ENCODE measurements at places on chromosomes 2 and 18. TPM values are rescaled to one million over a fixed set of nuclear protein-coding genes. Genes with fewer than 3 reads are reported as not detected.

The VWC2L gene
- 0.23 TPM for total RNA-seq

The MGAT5 gene
- total RNA-seq: 34.2 TPM

DNA sequence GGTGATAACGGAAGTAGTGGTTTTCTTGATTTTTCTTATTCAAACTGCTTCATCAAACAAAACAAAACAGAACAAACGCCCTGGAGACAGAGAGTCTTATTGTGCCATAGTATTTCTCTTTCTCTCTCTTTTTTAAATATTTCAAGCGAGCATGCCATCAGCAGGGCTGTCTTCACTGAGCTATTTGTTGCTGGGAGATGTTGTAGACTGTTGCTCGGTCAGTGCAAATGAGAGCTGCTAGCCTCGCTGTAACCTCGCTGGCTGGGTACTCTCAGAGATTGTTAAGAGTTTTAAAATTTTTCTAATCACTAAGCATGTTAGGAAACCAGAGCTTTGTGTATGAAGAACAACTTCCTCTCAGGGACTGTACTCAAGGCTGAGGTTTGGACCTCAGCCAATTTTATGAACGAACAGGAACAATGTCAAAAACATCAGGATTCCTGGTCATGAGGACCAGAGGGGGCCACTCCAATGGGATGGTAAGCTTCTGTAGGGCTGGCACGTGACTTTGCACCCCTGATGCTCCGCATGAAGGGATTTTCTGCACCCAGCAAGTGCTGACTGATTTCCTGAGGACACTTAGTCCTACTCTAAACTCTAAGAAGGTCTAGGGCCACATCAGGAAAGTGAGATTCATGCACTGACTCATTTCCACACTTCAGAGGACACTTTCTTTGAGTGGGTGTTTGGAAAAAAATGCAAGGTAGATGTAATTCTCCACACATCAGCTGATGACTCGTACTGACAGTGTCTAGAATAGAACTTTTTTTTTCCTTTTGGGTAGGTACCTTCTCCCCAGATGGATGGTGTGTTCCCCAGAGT lies 59.8 kb upstream of the IL1R1 start:
- no peak for DNase-seq
- H3K4me1 ChIP-seq: no peaks in the 10 kb centered on the region
- H3K36me3 ChIP-seq: no peaks in the 10 kb centered on the region
- peaks cover 5% of the 10 kb centered on the region for H3K27me3 ChIP-seq

- no peak within 1 kb of the TSS for H3K27ac ChIP-seq
- peak within 1 kb of the TSS; percentile 69 for H3K4me3 ChIP-seq
Observed at GRCh38 chr18:47251289-47252120, at the start of gene SKOR2. Gene SKOR2, minus strand, starts transcription at chr18:47251660. Its CDS starts 2,477 bp downstream, at chr18:47249183.

- peaks cover 12% of the 10 kb centered on the region for H3K4me1 ChIP-seq
- no peak overlapping the region for H3K4me3 ChIP-seq
- H3K27ac ChIP-seq: no peak overlapping the region
- DNase-seq: no peak
Observed at GRCh38 chr2:111667542-111668273, 216.3 kb downstream of the ANAPC1 start.

The ASB18 gene
- not detected for total RNA-seq

The MSH2 gene
- total RNA-seq: 81.9 TPM

DNA sequence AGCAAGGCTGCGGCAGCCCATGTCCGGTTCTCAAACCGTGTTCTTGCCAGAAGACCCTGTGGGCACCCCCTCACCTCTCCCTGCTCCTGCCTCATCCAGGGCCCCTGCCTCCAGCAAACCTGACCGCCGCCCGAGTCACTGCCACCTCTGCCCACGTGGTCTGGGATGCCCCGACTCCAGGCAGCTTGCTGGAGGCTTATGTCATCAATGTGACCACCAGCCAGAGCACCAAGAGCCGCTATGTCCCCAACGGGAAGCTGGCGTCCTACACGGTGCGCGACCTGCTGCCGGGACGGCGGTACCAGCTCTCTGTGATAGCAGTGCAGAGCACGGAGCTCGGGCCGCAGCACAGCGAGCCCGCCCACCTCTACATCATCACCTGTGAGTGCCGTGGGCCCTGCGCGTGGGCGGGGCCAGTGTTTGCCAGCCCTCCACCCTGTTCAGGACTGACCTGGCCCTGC lies 32.2 kb downstream of the MTERF4 start:
- no peak overlapping the region for H3K27ac ChIP-seq
- H3K4me1 ChIP-seq: no peaks in the 10 kb centered on the region
- DNase-seq: no peak
- peaks cover 9% of the 10 kb centered on the region for H3K27me3 ChIP-seq

GRCh38 chr2:100257939-100258338 lies 64.4 kb downstream of the LONRF2 start:
- H3K4me3 ChIP-seq: no peak overlapping the region
- no peaks in the 10 kb centered on the region for H3K4me1 ChIP-seq
- DNase-seq: no peak
- H3K27ac ChIP-seq: no peak overlapping the region

The MTERF4 gene
- 46.2 TPM for total RNA-seq

DNA sequence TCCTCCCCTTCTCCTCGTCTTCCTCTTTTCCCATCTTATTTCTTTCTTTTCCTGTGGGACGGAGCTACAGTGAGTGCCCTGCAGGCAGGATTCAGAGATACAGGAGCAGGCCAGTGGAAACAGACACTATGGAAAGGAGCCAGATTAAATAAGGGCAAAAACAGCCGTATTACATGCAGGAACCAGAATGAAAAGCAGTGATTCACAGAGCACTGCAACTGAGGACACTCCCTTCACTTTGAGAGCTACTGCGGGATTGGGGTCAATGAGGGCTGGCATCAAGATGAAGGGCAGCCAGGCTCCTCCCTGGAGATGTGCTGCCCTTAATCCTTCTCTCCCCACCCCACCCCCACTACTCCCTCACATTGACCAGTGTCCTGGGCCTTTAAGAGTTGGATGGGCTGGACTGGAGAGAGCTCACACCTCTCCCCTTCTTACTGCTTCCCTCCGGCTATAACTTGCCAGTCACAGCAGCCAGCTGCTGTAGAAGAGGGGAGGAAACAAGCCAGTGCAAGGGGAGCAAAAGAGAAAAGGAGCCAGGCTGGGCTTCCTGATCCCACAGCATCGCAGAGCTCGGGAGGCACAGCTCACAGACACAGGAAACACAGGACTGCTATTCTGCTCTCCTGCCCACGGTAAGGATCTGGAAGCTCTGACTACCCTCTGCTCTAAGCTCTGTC lies at the start of gene PLCD4:
PLCD4 (plus strand) TSS at position 464 of the 680 bp plus-strand sequence. CDS start 7,841 bp downstream, outside the sequence.
- H3K4me3 ChIP-seq: no peak within 1 kb of the TSS
- no peaks in the 10 kb centered on the region for H3K36me3 ChIP-seq
- peaks cover 10% of the 10 kb centered on the region for H3K4me1 ChIP-seq
- peak; percentile 6 for DNase-seq
- H3K27ac ChIP-seq: no peak within 1 kb of the TSS
- no peaks in the 10 kb centered on the region for H3K27me3 ChIP-seq

GRCh38 chr2:172031536-172031935 lies 31.8 kb downstream of the METAP1D start:
- peaks cover 23% of the 10 kb centered on the region for H3K4me1 ChIP-seq
- H3K27ac ChIP-seq: no peak overlapping the region
- no peaks in the 10 kb centered on the region for H3K36me3 ChIP-seq
- H3K27me3 ChIP-seq: no peaks in the 10 kb centered on the region
- no peak for DNase-seq

DNA sequence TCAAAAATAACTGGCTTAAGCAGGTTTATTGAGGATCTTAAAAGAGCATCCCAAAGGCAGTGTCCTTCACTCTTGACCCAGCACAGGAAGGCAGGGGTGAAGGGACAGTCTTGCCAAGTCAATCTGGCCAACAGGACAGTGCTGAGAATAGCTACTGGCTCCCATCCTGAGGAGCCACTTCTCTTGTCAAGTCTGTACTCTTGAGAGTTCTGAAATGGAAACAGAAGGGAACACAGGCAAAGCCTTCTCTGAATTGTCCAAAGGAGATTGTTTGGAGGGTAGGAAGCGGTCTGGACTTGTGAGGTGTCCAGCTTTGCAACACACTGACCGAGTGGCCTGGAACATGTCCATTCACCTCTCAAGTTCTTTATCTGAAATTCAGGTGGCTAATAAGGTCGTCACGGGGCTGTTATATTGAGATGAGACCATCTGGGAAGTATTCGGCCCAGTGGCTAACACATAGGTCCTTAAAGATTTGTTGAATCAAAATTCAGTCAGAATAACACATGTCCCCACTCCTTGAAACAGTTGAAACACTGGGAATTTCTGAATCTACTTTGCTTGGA lies 99.5 kb upstream of the FHL2 start:
- H3K27ac ChIP-seq: no peak overlapping the region
- peaks cover 7% of the 10 kb centered on the region for H3K36me3 ChIP-seq
- DNase-seq: no peak
- H3K4me1 ChIP-seq: no peaks in the 10 kb centered on the region
- peaks cover 2% of the 10 kb centered on the region for H3K27me3 ChIP-seq
- H3K4me3 ChIP-seq: no peak overlapping the region

- no peak for DNase-seq
- H3K36me3 ChIP-seq: peaks cover 22% of the 10 kb centered on the region
- H3K27me3 ChIP-seq: no peaks in the 10 kb centered on the region
- H3K4me3 ChIP-seq: no peak overlapping the region
Observed at GRCh38 chr2:216678098-216678465, 17.3 kb downstream of the IGFBP5 start.

DNA sequence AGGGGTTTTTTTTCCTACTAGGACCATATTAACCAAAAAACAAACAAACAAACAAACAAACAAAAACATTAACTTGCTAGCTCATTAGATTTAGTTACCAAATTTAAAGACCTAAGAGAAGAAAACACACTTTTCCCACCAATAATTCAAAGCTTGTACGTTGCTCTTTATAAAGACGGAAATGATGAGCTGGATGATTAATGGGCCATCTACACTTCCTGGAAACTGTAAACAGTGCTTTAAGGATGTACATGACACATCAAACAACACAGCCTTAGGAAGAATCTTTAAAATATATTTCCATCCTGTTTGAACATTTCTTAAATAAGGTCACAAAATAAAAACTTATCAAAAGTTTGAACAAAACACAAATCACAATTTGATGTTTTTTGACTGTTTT lies 982 bp downstream of the BMP10 start:
- no peak overlapping the region for H3K4me3 ChIP-seq
- H3K4me1 ChIP-seq: no peaks in the 10 kb centered on the region
- no peaks in the 10 kb centered on the region for H3K27me3 ChIP-seq
- H3K36me3 ChIP-seq: no peaks in the 10 kb centered on the region
- no peak overlapping the region for H3K27ac ChIP-seq

The MERTK gene
- 3.3 TPM for total RNA-seq

DNA sequence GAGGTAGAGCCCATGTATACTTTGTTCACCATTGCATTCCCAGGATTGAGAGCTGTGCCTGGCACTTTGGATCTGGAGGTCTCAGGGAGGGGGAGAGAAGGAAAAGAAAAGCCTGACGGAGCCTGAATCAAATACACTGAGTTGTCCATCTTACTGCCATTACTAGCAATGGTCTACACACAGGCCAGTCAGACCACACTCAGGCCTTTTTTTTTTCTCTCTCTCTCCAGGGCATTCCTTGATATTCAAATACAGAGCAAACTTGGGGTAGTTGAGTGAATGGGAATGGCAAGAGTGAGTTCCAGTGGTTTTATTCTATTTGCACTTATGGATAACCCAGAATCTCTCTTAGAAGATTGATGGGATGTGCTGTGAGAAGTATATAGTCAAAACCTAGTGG lies 11.8 kb downstream of the DSEL start:
- no peak overlapping the region for H3K27ac ChIP-seq
- no peaks in the 10 kb centered on the region for H3K36me3 ChIP-seq
- DNase-seq: no peak
- H3K4me1 ChIP-seq: no peaks in the 10 kb centered on the region

The KLHL41 gene
- 0.73 TPM for total RNA-seq

GRCh38 chr2:14480906-14481305 lies 151.6 kb upstream of the LRATD1 start:
- H3K36me3 ChIP-seq: peaks cover 2% of the 10 kb centered on the region
- no peaks in the 10 kb centered on the region for H3K4me1 ChIP-seq
- no peaks in the 10 kb centered on the region for H3K27me3 ChIP-seq
- H3K4me3 ChIP-seq: no peak overlapping the region

DNA sequence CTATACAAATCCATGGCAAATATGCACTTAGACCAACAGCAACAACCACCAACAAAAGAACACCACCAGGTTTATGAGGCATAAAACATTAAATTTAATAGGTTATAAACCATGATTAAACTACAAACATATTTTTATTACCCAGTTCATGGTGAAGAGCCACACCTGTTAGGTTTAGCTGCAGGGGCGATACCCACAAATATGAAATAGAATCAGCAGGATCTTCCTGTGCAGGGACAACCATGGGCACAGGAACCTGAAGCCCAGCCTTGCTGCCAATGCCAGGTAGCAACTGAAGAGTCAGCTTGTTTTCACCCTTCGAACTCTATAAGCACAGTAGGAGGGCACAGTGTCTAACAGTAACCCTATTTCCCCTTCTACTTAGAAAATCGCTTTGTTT lies 675.0 kb downstream of the SATB2 start:
- no peak for DNase-seq
- H3K27me3 ChIP-seq: peaks cover 2% of the 10 kb centered on the region
- no peaks in the 10 kb centered on the region for H3K36me3 ChIP-seq

GRCh38 chr2:238928520-238929241 lies 80.8 kb downstream of the TWIST2 start:
- H3K27ac ChIP-seq: no peak overlapping the region
- no peak overlapping the region for H3K4me3 ChIP-seq
- DNase-seq: no peak
- H3K4me1 ChIP-seq: peaks cover 14% of the 10 kb centered on the region

- H3K27ac ChIP-seq: peak overlapping the region; percentile 72
- H3K27me3 ChIP-seq: no peaks in the 10 kb centered on the region
- H3K4me3 ChIP-seq: peak overlapping the region; percentile 11
- H3K36me3 ChIP-seq: no peaks in the 10 kb centered on the region
Observed at GRCh38 chr2:216621292-216621691, 11.9 kb upstream of the IGFBP2 start.

- H3K36me3 ChIP-seq: no peaks in the 10 kb centered on the region
- DNase-seq: no peak
- no peaks in the 10 kb centered on the region for H3K4me1 ChIP-seq
- no peak overlapping the region for H3K27ac ChIP-seq
Observed at GRCh38 chr18:50466634-50467033, 91.8 kb downstream of the SKA1 start.

The GPR45 gene
- total RNA-seq: 0.30 TPM

- no peaks in the 10 kb centered on the region for H3K4me1 ChIP-seq
- no peaks in the 10 kb centered on the region for H3K36me3 ChIP-seq
- DNase-seq: no peak
- no peak overlapping the region for H3K4me3 ChIP-seq
- no peak overlapping the region for H3K27ac ChIP-seq
Observed at GRCh38 chr2:100971221-100971620, 30.9 kb upstream of the RPL31 start.

The LIMS3 gene
- total RNA-seq: 1.2 TPM

The CDH7 gene
- total RNA-seq: 7.3 TPM

- H3K27ac ChIP-seq: no peak overlapping the region
- no peaks in the 10 kb centered on the region for H3K36me3 ChIP-seq
- no peak overlapping the region for H3K4me3 ChIP-seq
- H3K27me3 ChIP-seq: no peaks in the 10 kb centered on the region
Observed at GRCh38 chr2:163255086-163255485, 416.5 kb upstream of the KCNH7 start.

Data from neural crest cell (in vitro differentiated cells).